GM12892 (cell line): ENCODE measurements at places on chromosomes 7 and 10.

DNA sequence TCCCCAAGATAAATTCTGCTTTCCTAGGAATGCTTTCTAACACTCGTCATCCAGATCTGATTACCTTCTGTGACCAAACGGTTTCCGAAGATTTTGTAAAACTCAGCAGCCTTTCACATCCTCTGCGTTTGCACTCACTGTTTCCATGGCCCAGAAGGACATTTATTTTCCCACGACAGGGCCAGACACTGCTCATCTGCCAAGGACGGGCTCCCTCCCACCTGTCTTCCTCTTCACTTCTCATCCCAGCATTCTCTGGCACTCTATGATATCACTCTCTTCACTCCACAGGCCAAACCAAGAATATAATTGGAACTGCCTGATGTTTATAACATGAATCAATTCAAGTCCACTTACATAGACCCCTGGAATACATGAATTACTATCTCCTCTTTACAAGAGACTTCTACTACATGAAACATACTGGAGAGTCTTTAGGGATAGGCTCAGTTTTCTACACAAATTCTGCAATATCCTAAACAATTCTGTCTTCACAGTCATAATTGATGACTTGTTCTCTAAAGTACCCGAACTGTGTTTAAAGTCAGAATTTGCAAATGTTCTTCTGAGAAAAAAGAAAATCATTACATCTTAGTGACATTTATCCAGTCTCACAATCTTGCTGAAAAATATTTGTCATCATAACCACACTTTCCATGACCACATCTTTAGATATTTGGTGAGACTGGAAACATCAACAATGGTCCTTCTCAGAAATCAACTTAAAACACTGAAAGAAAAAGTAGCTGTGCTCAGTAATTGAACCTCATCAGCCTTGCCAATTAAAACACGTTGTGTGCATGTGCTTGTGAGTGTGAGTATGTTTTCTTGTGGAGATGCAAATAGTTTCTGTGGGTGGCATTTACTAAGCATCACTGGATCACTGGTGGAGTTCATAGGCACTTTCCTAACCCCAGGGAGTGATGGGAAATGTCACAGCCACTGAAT is 79.5 kb upstream of the PRSS58 start:
- no peak for DNase-seq

DNA sequence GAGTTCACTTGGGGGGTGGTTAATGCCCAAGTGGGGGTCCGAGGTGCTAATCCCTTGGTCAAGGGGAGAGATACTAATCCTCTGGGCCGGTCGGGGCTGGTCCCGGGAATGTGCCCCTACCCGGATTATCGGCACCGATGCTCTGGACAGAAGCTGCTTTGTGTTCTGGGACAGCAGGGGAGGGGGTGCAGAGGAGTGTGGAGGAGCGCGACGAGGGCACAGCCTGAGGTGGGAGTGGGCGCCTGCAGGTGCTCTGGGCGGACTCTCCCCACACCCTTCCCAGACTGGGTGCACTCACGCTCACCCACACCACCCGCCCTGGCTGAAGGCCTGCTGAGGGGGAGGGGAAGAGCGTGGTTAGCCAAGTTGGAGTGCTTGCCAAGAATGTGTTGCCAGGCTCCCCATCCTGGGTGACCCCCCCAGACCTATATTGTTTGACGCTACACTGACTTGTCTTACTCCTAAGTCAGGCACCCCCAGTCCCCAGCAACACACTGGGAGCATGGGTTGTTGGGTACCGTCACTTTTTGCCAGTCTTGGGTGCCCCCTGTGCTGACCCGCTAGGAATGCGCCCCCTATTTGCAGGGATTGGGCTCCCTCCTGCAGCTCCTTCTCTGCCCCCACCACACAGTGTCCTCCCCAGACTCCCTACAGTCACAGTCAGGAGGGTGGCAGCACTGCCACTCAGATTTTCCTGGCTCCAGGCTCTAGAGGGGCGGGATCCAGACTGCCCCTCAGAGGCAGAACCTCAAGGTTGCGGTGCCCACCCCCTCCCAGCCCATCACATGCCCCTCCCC is 1.2 kb downstream of the SLC4A2 start:
- DNase-seq, result no peak

DNA sequence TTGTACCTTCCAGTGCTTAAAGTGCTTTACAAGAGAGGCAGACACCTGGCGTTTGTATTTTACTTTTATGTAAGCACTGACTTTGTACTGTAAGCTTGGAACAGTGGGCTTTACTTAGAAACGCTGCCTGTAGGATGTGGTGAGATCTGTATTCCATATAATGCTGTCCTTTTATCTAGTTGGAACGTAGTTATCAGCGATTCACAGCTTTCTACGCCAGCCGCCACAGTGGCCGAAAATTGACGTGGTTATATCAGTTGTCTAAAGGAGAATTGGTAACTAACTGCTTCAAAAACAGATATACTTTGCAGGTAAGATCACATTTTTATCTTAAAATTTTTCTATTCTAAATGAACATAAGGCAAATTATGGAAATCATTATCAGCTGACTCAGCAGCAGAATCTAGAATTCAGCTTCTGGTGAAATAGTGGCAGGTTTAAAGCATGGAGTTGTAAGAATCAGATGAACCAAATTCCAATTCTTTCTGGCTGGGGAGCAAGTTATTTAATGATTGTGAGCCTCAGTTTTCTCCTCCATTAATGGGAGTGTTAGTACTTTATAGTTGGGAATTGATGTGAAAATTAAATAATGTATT is 91.5 kb downstream of the CUL1 start:
- no peak for DNase-seq

DNA sequence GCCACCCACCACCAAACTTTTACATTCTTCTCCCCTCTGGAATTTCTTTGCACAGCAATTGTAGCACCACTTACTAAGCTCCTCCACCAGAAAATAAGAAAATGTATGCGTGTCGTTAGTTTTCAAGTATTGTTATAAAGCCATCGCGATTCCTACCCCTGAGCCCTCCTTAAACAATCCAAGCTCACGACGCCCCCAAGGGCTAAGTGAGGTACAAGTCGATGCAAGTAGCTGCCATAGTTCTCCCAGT is 1.3 kb downstream of the FRAT2 start:
- no peak for DNase-seq

DNA sequence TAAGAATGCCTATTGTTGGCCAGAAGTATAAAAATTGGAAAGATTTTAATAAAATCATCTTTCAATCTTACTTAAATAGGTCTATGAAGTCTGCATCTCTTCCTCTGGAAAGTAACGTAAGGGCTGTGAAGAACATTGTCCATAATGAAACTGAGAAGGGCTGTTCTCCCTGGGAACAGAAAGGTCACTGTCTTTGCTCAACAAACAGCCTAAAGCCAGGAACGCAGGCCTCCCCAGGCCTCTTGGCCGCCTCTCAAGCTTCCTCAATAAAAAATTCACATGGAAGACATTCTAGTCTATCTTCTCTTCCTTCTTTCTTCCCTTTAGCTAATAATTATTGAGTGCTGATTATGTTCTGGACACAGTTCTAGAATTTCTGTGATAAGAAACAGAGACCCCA is 9.1 kb upstream of the IDI2 start:
- DNase-seq, result no peak

DNA sequence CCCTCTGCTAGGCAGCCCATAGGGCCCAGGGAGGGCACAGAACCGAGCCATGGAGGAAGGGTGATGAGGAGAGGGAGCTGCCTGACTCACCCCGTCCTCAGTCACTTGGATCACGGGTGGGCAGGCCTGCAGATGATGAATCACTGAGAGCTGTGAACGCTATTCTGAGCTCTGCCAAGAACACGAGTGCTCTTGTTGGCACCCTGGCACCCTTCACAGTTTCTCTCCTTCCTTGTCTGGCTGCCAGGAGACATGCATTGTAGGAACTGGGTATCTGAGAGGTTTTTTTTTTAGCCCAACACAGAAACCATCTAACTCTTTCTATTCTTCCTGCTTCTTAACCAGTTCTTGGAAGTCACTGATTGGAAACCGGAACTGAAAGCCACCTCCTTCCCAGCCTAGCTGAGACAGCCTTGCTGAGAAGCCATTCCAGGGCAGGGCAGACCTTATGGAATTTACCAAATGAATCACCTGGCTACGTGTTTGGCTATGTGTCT is 82.1 kb downstream of the SLC37A3 start:
- no peak for DNase-seq

DNA sequence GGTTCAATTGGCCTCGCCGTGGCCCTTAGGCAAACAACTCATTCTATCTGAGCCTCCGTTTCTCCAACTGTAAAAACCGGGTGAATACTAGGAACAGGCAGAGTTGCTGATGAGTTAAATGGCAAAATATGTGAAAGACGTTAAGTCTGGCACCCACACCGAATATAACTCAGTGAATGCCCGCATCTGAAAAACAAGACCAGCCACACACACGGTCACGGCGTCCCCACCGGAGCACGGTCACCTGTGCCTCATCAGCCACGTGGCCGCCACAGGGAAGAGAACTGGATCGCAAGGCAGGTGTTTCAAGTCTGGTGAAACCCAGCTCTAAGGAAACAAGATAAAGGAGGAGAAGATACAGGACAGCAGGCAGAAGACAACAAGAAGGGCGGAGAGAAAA is 20.4 kb downstream of the PRKAG2 start:
- no peak for DNase-seq

DNA sequence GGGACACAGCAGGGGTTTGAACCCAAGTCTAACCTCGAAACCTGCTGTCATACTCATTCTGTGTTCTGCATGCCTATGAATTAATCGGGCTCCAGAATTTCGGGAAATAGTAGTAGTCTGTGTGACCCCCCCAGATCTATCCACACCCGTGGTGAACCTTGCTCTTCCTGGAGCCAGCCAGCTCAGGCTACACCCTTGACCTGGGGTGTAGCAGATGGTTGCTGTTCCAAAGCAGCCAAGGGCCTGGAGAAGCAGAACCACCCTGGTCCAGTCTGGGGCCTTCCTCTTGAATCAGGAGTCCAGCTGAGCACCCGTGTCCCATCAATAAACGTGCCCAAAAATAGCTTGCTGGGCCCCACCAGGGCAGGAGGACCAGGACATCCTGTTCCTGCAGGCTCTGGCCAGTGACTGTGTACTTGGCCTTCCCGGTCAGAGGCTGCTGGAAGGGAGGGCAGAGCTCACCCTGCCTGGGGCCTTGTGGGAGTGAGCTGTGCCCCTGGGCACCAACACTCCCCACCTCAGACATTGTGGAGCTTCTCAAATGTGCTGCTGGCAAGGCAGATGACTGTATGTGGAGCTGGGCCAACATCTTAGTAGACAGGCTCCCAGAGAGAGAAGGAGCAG is 101.2 kb upstream of the ZNF716 start:
- no peak for DNase-seq

DNA sequence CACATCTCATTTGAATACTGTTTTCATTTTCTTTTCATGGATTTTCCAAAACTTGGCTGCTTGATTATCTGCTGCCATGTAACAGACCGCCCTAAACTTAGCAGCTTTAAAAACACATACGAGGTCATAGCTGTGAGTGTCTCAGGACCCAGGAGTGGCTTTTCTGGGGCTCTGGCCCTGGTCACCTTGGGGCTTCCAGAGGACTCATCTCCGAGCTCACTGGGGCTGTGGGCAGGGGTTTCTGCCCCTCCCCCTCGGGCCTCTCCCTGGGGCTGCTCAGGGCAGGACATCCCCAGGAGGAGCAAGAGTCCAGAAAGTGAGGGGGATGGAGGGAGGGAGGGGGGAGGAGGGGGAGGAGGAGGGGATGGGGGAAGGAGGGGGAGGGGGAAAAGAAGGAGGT is 77.0 kb downstream of the NKX6-2 start:
- no peak for DNase-seq

DNA sequence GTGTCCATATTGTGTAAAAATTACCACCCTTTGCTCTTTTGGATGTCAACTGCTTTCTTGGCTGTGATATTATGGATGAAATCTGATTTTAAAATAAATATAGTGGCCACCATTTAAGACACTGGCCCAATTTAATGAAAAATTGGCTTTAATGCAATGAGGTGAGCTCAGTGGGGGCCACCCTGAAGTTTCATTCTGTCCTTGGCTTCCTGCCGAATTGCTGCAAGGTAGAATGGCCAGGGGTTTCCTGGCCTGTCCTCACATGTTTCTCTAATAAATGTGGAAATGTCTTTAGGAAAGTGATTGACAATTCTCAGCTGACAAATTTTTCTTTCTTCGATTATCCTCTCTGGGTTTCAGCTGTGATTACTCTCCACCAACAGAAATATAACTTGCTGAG is 36.0 kb downstream of the DYNC1I1 start:
- DNase-seq, result no peak

GRCh38 chr7:112132051-112132694 is 74.0 kb downstream of the DOCK4 start:
- DNase-seq, result no peak

DNA sequence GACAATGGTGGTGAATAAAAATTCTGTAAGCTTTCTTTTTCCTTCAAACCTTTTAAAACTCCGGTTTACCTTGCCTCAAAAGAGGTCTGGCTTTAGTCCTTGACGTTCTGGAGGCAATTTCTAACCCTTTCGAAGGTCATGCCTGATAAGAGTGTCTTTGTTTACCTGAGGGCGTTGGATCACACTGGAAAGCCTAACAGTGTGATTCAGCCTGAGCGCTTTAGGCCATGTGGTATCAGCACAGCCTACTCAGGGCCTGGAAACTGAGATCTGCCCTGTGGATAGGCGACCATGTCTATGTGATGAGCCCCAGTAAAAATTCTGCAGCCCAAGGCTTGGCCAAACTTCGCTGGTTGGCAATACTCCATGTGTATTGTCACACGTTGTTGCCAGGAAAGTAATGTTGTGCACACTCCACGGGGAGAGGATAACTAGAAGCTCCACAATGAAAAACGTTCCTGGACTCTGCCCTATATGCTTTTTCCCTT is 10.7 kb downstream of the CCDC6 start:
- no peak for DNase-seq

- DNase-seq, result no peak
These were observed 138.0 kb upstream of the YAE1 start for GRCh38 chr7:39428221-39428620.

GRCh38 chr7:101015626-101016025 is 4.3 kb upstream of the MUC17 start:
- DNase-seq, result no peak

- DNase-seq, result no peak
These were observed 435 bp upstream of the PWWP2B start for GRCh38 chr10:132396494-132397035.

DNA sequence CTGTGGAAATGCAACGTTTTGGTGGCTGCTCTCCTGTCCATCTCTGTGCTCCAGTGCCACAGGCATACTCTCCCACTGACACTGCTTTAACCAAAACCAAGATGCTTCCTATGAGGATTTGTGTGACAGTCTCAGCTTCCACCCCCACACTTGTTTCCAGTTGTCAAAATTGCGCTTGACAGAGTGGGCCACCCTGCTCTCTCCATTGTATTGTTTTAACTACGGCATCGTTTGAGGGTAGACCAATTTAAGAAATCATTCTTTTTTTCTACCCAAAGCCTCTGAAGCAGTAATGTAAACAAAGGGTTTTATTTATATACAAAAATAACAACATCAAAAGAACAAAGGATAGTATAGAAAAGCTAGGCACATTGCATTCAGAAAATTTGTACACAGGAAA is 178.0 kb downstream of the INHBA start:
- DNase-seq, result no peak
